ENCODE measurements at places on chromosomes 13 and 19.
A peak's percentile ranks its signal among the peaks of the same experiment; 100 is the strongest.

GRCh38 chr19:4586691-4587090, 27.2 kb upstream of the SEMA6B start:
- no peak for DNase-seq

- DNase-seq, result no peak
These were observed 309.8 kb downstream of the DNAJC15 start for GRCh38 chr13:43333176-43333575.

DNA sequence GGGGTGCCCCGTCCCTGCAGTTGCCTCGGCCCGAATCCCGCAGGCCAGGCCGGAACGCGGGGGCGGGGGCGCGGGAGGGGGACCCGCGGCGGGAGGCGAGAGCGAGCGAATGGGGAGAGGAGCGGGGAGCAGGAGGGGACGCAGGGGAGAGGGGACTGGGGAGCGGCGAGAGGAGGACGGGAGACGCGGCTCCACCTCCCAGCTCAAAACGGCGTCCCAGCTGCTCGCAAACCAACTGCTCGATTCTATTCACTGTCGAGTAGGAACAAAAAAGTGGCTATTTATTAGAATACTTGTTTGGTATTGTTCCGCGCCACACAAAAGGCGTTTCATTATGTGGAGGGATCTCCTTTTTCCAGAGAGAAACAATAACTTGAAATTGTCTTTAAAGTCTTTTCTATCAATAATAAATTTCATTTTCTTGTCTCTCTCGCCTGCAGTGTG, 10.6 kb upstream of the SOX1 start:
- no peak for DNase-seq

GRCh38 chr19:1065606-1066109, 1.3 kb upstream of the ARHGAP45 start:
- DNase-seq, result no peak

DNA sequence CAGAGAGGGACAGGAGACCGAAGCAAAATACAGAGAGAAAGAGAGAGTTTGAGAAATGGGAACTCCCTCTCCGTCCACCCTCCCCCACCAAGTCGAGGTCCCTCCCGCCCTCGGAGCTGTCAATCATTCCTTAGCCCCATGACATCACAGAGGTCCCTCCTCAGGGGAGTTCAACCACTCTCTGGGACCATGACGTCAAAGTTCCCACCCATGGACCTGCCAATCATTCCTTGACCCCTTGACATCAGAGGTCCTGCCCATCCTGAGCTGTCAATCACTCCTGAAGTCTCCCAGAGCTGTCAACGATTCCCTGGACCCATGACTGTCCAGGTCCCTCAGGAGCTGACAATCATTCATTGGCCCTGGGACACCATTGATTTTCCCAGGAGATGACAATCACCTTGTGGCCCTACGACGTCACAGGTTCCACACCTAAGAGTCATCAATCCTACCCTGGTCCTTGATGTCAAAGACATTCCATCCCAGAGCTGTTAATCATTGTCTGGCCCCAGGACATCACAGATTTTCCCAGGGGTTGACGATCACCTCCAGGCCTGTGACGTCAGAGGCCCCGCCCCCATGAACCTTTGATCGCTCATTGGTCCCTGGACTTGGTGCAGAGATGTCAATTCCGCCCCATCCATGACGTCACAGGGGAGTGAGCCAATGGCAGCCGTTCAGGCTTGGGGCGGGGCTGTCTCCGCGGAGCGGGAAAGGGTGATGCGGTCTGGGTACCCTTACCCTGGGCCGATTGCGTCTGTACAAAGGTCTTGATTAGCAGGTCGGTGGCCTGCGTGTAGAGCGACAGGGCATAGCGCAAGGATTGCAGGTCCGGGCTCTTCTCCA, 61.7 kb downstream of the COLGALT1 start:
- no peak for DNase-seq

- no peak for DNase-seq
These were observed 125.1 kb upstream of the SPATA13 start for GRCh38 chr13:24035411-24035810.

- DNase-seq, result no peak
These were observed 2.7 kb downstream of the PLAUR start for GRCh38 chr19:43667126-43667875.

- DNase-seq, result no peak
These were observed 140.8 kb downstream of the GGACT start for GRCh38 chr13:100447831-100448230.

- peak; percentile 78 for DNase-seq
These were observed 785 bp upstream of the USF2 start for GRCh38 chr19:35267818-35268535.

DNA sequence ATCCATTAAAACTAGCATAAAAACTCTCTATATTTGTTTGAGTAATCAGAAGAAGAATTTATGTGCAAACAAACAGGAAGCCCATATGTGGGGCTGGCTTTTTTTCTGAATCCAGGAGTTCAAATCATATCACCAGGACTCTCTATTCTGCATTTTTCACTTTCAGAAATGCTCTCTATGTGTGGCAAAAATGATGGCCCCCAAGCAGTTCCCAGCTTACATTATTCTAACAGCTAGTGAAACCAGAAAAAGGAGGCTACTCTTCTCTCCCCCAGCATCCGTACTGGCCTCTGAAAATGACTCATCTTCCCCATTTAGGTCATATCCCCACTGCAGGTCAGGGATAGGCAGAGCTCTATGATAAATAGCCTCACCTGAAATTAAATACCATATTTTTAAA, 20.4 kb downstream of the RBM26 start:
- no peak for DNase-seq

- no peak for DNase-seq
These were observed 26.5 kb downstream of the ELL start for GRCh38 chr19:18495204-18495911.

- DNase-seq, result no peak
These were observed 194.6 kb upstream of the IRS2 start for GRCh38 chr13:109981000-109981399.

GRCh38 chr13:33004511-33004910, 11.7 kb upstream of the KL start:
- no peak for DNase-seq

GRCh38 chr13:73932091-73932490, 202.1 kb downstream of the KLF12 start:
- DNase-seq, result no peak

DNA sequence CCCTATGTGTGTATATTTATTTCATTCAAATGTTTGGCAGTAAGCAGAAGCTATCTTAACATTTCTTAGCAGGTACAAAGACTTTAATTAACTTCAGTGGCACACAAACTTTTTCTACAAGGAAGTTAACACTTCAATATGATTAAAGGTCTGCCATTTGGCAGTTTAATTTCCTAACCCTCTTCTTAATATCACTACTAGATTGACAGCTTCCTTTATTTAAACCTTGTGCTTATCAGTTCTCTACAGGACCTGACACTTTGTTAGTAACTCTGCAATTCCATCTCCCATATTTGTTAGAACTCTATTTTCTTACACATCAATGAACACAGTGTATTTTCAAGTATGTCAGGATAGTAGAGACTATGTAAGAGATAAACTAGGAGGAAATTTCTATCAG, 152.4 kb upstream of the ATXN8OS start:
- no peak for DNase-seq

DNA sequence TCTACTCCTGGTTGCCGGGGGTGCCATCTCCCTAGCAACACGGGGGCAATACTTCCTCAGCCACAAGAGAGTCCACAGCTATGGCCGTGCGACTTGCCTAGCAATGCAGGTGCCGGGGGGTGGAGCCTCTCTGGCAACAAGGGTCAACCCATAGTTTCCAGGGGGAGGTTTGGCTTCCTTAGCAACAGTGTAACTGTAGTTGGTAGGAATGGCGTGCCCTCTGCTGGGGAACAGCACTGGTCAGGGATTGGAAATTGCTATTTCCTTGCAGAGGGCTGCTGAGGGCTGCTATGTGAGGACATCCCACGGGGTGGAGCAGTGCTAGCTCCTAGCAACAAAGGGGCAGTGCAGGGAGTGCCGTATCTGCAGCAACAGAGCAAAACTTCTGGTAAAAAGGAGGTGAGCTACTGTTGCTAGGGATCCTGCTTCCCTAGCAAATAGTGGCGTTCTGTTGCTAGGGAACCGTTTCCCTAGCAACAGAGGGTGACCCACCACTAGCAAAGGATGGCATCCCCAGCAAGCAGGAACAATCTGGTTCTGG, 7.0 kb upstream of the TMC4 start:
- DNase-seq, result peak; percentile 31

DNA sequence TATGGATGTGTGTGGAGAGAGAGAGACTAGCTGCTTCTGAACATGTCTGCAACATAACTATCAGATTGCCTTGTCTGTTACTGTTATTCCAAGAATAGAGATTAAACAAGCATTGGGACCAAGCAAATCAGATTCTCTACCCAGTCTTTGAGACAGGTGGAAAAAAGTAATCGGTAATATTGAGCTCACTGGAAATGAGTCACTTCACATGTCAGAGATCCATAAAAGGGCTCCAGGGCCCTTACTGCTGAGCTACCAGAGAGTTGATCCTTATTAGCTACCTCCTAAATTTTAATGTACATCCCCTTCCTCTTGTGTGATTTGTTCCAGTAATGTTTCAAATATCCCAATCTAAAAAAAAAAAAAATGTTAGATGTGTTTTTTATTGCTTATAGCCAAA, 2118.0 kb downstream of the PCDH9 start:
- DNase-seq, result no peak

DNA sequence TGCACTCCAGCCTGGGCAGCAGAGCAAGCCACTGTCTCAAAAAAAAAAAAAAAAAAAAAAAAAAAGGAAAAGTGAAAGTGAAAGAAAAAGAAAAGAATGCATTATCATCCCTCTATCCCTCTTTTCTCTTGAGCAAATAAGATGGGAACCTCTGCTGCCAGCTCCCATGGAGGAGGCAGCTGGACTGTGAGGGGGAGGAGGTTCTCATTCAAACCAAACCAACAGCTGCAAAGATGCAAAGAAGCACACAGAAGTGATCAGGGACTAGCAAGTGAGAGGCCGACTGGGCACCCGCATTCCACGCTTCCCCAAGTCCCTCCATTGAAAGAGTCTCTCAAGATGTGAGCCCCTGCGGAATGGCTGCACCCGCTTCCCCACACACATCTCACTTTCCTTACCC, 63.5 kb downstream of the TSHZ3 start:
- no peak for DNase-seq

- DNase-seq, result peak; percentile 55
These were observed 20.1 kb downstream of the SLC27A1 start for GRCh38 chr19:17490411-17490810.

- DNase-seq, result no peak
These were observed 703.6 kb downstream of the SLITRK6 start for GRCh38 chr13:85095418-85096272.

GRCh38 chr13:33146843-33147611, 130.8 kb downstream of the KL start:
- no peak for DNase-seq

- no peak for DNase-seq
These were observed 2.3 kb downstream of the SSBP4 start for GRCh38 chr19:18421371-18421959.

DNA sequence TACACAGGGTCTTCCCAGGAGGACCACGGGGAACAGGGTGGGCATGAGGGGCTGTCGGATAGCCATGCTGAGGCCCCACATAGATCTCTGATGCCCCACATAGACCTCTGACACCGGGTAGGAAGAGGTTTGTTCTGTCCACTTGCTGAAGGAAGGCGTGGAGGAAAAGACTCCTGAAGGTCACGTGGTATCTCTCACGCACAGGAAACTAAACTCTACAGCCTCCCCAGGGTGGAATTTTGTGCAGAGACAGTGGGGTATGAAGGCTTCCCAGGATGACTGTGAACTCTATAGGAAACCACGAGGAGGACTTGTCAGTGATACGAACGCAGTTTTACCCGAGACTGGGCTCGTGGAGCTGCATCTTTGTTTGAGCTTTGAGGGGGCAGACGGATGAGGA, 2.8 kb downstream of the EVI5L start:
- DNase-seq, result no peak

GRCh38 chr13:31827707-31828106, 88.4 kb downstream of the RXFP2 start:
- DNase-seq, result no peak

DNA sequence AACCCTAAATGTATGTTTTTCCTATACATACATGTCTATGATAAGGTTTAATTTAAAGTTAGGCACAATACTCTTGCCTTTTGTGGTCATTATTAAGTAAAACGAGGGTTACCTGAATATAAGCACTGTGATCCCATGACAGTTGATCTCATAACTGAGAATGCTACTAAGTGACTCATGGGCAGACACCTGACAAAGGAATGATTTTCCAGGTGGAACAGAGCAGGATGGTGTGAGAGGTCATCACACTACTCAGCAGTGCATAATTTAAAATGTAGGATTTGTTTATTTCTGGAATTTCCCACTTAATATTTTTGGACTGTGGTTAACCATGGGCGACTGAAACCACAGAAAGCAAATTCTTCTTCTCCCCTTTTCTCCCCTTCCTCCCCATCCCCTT, 178.9 kb downstream of the UGGT2 start:
- no peak for DNase-seq

- no peak for DNase-seq
These were observed 169.3 kb downstream of the DCT start for GRCh38 chr13:94309997-94310855.

DNA sequence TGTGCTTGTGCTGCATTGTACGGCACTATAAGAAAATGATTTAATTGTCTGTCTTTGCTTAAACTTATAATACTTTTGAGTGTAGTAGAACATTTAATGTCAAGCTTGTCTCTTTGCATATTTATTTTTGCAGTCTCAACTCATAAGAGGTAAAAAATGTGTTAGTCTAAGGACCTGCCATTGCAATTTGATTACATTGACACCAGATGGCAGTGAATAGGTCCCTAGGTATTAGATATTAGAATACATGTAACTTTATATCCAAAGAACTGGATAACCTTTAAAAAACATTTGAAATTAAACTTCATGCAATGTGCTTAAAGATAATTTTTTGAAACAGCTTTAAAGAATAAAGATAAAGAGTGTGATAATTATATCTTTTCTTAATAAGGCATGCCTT, 1421.3 kb downstream of the OLFM4 start:
- DNase-seq, result no peak

DNA sequence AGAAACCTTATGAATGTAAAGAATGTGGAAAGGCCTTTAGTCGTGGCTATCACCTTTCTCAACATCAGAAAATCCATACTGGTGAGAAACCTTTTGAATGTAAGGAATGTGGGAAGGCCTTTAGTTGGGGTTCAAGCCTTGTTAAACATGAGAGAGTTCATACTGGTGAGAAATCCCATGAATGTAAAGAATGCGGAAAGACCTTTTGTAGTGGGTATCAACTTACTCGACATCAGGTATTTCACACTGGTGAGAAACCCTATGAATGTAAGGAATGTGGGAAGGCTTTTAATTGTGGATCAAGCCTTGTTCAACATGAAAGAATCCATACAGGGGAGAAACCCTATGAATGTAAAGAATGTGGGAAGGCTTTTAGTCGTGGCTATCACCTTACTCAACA, 20.8 kb downstream of the ZNF283 start:
- DNase-seq, result no peak

- DNase-seq, result no peak
These were observed 99.6 kb upstream of the SIAH3 start for GRCh38 chr13:45951166-45951565.

All from CD4-positive, alpha-beta T cell treated with Interleukin-1 beta for 1 hour (primary cell).